Lower leg skin (tissue), 4 donors: ENCODE measurements at places on chromosomes 16 and 17. TPM values are rescaled to one million over a fixed set of nuclear protein-coding genes. Genes with fewer than 3 reads are reported as not detected.
A peak's percentile ranks its signal among the peaks of the same experiment; 100 is the strongest.

GRCh38 chr16:71882505-71883167, 1.3 kb downstream of the ZNF821 start:
- peak; percentile 82 for DNase-seq

DNA sequence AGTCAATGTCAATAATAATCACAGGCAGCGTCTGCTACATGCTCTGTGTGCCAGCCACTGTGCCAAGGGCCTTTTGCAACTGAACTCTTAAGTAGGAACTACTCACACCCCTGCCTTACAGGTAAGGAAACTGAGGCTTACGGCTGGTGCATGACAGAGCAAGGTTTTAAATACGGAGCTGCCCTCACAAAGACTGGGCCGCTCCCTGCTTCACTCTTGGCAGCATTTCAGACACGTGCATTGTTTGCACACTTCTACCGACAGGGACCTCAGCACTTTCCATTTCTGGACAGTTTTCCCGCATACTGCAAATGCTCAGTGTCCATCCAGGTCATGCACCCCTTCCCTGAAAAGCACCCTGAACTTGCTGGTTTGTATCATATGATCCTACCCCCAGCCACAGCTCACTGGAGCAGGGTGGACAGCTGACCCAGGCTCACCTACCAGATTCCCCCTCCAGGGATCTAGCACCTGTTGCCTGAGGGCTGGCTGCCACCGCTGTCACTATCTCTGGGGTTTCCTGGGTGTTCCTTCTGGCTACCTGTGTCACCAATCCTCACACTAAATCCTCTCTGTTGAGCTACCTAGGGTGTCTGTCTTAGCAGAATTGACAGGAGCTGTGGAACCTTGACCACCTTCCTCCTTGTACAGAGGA, 142.9 kb downstream of the C16orf78 start:
- DNase-seq: no peak

- no peak for DNase-seq
Measured at GRCh38 chr17:45852535-45853297, 8.0 kb downstream of the SPPL2C start.

DNA sequence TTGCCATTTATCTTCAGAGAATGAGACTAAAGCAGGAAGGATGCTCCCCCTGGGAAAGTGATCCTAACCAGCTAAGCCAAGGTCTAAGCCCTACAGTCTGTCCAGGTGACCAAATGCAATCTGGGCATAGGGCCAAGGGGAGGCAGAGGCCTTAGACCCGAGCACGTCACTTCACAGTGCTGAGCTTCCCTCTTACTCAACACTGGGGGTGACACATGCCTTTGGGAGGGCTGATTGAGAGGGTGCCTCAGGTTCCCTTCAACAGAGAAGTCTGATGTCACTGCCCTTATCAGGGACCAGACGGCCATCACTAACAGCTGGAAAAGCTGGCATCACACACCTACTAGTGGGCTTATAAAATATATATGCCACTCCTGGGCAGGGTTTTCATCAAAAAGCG, 4.0 kb downstream of the CIAO2B start:
- no peak for DNase-seq

GRCh38 chr16:68362947-68363657, 52.3 kb downstream of the PRMT7 start:
- DNase-seq: no peak

GRCh38 chr17:57875290-57876022, 25.6 kb upstream of the MRPS23 start:
- DNase-seq: peak; percentile 93

GRCh38 chr17:49882434-49882833, 34.6 kb upstream of the TAC4 start:
- no peak for DNase-seq

GRCh38 chr17:74851612-74852236, 8.0 kb downstream of the GRIN2C start:
- no peak for DNase-seq

GRCh38 chr17:44402564-44403172, 13.2 kb upstream of the ITGA2B start:
- DNase-seq: no peak

DNA sequence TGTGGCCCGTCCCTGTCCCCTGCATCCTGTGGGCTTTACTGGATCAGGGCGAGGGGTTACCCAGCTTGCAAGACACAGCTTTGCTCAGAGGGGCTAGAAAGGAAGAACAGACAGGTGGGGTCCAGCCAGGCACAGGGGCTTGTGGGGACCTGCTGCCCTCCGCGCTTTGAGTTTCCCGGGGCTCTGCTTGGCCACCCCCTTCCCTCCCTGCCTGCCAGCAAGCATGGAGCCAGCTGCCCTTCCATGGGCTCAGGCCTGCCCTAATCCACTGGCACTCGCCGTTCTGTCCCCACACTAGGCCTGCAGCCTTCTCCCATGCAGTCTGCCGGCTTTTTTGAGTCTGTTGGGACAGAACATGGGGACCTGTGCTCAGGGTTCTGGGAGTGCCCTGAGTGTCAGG, 3.4 kb downstream of the SNN start:
- no peak for DNase-seq

DNA sequence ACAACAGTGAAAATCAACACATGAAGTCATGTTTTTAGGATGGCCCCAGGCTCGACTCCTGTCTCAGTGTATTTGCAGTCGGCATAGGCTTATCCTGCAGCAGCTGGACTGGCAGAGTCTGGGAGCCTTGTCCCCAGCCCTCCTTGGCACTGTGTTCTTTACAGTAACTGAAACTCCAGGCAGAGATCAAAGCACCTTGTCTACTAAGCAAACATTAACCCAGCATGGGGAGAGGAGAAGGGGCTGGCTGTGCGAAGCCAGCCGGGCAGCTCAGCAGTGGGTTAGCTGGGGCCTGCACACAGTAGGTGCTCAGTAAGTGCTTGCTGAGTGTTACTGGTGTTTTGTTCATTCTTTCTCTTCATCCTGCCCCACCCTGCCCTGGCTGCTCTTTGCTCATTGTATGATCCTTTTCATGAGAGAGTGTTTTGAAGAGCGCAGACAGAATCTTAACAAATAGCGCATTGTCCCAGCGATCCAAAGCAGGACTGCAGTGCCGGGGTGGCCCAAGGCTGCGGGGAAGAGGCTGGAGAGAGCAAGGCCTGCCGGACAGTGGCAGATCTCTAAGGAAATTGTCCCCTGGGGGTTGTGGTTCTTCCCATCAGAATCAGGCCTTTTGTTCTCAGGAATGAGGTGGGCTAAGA, 23.5 kb upstream of the ITGB4 start:
- DNase-seq: no peak

DNA sequence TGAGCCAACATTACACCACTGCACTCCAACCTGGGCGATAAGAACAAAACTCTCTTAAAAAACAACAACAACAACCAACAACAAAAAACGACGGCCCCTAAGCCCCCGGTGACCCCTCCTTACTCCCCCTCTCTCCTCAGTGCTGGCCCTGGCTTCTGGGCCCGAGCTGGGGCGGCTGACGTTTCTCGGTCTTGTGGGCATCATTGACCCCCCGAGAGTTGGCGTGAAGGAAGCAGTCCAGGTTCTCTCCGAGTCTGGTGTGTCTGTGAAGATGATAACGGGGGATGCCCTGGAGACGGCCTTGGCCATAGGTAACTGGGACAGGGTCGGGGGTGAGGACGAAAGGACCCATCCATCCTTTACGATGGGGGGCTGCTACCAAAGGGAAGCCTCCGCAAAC, 52.7 kb downstream of the MEAK7 start:
- no peak for DNase-seq

- no peak for DNase-seq
Measured at GRCh38 chr17:28484296-28484695, 10.9 kb downstream of the SLC13A2 start.

GRCh38 chr16:23407436-23408127, 45.4 kb downstream of the COG7 start:
- no peak for DNase-seq

DNA sequence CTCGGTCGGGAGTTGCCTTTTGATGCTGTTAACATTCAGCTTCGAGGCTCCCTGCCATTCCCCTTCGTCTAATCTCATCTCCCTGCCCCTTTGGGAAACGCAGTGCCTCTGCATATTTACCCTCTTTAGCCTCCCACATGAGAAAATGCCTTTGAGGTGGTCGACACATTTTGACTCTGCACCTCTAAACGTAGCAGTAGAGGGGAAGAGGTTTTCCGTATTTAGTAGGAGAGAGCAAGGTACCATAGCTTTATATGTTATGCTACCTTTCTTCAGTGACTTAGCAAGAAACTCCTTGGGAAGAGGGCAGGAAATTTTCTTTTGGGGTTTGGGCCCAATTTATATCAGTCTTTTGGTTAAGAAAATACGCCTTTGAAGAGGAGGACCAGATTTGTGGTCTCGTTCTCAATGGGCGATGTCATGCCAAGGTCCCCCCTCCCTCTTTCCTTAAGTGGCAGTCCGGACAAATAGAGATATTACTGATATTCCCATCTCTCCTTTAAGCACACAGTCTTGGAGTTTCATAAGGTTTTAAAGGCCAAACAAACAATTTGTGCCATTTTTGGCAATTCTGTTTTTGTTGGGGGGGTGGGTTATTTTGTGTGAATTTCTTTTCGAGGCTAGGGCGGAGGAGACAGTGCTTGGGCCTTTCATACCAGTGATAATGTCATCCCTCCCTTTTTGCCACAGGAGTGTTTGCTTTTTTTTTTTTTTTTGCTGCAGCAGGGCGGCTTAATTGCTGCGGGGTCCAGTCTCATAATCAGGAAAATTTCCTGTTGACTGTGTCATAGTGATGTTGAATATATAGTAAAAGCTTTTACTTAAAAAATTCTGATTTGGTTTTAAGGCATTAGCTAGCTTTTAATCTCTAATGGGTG, 1.5 kb downstream of the PAFAH1B1 start:
- DNase-seq: no peak

DNA sequence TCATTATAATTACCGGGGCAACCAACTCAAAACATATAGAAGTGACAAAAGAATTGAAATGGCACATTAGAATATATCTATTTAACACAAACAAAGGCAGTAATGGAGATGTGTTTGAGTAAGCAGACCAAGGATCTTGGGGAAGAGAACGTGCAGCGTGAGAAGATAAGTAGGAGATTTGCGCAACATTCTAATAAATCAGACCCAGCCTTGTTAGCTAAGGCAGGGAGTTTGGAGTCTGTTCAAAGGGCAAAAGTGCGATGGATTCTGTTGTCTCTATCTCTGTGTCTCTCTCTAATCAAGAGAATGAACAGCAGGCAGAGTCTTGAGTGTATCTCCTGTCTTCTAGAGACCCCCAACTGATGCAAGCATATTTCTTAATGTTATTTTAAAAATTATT, 55.0 kb upstream of the FA2H start:
- no peak for DNase-seq

DNA sequence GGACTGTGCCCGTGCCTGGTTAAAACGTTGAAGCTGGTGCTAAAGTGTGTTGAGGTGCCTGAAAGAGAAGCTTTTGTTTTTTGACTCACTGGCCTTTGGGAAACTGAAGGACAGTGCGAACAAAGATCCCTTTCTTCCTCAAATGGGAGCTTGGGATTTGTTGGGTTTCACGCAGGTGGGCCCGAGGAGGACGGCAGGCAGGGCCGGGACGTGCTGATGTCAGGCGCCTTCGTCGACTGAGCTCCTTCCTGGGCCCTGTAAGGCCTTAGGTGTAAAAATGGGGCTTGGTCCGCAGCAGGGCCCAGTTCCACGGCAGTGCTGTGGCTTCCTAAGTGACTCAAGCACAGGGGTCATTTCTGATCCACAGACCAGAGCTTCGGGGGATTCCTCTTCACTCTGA, 106.9 kb downstream of the BANP start:
- no peak for DNase-seq

- DNase-seq: no peak
Measured at GRCh38 chr16:15434425-15435215, at the start of gene BMERB1. BMERB1 (plus strand) TSS chr16:15434588; CDS start chr16:15434654, 66 bp downstream.

GRCh38 chr16:87330646-87331045, 13.5 kb upstream of the C16orf95 start:
- no peak for DNase-seq

GRCh38 chr17:45307290-45308015, 9.4 kb downstream of the MAP3K14 start:
- DNase-seq: no peak

C16orf89 gene
- not detected for total RNA-seq

ZG16B gene
- 5.6 TPM for total RNA-seq

TRAF7 gene
- total RNA-seq: 60.8 TPM

CD300E gene
- 0.45 TPM for total RNA-seq
